Left forelimb (tissue), 1 donor: ENCODE measurements at places on chromosomes 4 and X.

GRCh38 chrX:47751670-47752069, 85.0 kb upstream of the ZNF81 start:
- DNase-seq, result no peak

- DNase-seq, result no peak
Measured at GRCh38 chrX:103423955-103424638, 47.8 kb downstream of the BEX3 start.

DNA sequence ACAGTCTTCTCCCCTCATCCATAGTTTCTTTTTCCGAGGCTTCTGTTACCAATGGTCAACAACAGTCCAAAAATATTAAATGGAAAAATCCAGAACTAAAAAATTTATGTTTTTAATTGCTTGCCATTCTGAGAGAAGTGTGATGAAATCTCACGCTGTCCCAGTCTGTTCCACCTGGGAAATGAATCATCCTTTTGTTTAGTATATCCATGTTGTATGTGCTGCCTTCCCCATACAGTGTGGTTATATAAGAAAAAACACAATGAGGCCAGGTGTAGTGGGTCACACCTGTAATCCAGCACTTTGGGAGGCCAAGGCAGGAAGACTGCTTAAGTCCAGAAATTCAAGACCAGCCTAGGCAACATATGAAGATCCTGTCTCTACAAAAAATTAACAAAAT, 161.6 kb downstream of the CHIC2 start:
- DNase-seq, result no peak

- DNase-seq, result no peak
Measured at GRCh38 chr4:32061916-32062315, 1341.7 kb downstream of the PCDH7 start.

- DNase-seq, result no peak
Measured at GRCh38 chrX:154731881-154732280, 19.0 kb downstream of the GAB3 start.

GRCh38 chr4:179097741-179098140, 1655.5 kb upstream of the AGA start:
- DNase-seq, result no peak

DNA sequence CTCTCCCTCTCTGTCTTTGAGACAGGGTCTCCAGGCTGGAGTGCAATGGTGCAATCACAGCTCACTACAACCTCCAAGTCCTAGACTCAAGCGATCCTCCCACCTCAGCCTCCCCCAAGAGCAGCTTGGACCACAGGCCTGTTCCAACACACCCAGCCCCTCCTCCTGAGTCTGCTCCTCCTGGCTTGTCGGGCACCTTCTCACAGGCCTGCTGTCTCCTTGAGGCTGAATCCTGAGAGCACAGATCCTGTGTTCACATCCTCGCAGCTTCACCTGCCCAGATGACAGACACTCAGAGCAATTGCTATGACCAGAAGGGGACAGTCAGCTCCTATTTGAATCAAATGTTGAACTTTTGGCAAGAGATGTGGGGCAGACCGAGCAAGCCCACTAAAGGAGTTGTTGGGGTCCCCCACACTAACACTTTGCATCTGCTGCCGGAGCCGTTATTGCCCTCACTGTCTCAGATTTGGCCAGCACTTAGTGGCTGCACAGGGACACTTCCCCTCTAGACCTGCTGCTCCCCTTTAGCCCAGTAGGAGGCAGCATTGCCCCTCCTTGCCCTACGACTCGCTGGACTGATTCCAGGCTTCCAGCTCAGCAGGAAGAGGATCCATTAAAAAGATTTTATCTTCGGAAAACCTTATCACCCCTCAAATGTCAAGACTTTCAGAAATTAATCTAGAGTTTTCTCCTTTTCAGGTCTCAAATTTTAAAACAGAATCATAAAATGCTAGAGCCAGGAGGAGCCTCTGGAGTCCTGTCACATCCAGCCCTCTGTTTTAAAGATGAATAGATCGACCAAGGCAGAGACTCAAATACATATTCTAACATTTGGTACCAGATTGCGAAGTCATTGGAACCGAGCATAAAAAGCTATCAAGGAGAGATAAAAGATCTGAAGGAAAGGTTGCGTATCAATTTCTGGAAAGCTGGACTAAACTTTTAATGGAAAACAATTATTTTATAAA, 113.7 kb downstream of the USP46 start:
- DNase-seq, result peak; percentile 77

DNA sequence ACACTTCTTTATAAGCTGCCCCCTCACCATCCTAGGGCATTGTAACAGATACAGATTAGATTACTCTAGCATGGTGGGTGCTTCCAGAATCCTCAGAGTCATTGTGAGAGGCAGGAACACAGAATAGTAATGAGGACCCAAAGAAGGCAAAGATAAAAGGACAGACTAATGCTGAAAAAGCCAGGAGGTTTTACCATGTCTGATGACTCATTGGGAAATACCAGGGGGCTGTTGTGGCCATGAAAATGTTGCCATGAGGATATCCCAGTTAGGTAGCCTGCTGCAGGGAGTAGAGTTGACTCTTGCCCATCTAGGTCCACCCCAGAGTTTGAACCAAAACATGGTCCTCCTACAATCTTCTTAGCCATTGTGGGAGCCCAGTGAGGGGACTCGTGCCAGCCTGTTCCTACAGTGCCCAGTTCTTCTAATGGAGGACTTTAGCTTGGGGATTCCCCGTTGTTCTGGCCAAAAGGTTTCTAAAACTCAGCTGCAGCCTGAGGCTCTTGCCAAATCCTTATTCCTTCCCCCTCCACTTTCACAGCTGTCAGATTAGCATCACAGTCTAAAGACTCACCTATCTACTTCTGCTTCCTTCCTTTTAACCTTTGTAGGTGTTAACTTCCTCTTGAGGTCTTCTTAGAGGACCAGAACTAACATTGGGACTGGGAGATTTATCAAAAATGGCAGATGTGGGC, 586.0 kb upstream of the AADAT start:
- DNase-seq, result no peak

DNA sequence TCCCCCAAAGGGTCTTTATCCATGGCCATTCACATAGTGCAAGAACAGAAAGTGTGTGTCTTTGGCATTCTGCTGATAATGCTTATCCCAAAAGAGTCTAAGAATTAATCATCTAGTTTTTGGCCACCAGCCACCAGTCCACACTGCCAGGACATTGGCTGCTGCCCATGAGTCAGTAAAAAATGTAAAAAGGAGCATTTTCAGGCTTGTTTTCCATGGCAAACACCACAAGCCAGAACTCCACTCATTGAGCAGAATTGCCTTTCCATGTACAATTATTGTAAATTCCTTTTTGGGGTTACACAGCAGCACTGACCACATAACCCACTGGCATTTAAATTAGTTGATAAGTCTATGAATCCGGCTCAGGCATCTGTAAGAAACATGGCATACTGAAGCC, 89.2 kb upstream of the PRDX4 start:
- DNase-seq, result no peak

DNA sequence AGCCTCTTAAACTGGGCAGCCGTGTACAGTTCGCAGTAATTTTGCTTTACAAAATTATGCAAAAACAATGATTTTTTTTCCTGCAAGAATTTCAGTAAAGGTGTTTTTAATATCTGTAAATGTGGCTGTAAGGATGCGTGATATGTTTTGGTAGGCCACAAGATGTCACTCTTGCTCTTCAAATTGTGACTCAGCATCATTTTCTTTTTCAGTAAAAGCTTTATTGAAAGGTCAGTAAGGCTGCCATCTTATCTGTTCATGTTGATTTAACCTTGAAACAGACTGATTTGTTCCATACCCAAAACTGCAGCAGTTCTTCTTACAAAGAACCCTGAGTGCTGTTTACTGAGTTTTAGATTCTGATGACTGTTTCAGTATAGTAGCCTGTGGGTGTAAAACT, 39.9 kb downstream of the TXLNG start:
- DNase-seq, result no peak

- no peak for DNase-seq
Measured at GRCh38 chr4:119041951-119042560, 93.6 kb upstream of the MYOZ2 start.
